ENCODE measurements at places on chromosomes 3 and 15.

- DNase-seq = no peak
These were observed 54.8 kb upstream of the LARS2 start for GRCh38 chr3:45333549-45333948.

DNA sequence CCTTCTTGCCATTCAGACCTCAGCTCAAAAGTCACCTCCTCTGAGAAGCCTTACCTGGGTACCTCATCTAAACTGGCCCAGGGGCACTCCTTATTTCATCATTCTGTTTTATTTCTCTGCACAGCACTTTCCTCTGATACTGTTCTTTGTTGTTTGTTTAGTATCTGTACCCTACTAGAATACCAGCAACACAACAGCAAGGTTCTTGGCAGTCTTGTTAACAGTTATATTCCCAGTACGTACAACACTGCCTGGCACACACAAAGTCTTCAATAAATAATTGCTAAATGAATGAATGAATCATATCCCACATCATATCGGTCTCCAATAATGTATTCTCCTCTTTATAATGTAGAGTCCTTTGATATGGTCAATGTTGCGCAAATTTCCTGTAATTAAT, 188.1 kb downstream of the FOXP1 start:
- DNase-seq = no peak

DNA sequence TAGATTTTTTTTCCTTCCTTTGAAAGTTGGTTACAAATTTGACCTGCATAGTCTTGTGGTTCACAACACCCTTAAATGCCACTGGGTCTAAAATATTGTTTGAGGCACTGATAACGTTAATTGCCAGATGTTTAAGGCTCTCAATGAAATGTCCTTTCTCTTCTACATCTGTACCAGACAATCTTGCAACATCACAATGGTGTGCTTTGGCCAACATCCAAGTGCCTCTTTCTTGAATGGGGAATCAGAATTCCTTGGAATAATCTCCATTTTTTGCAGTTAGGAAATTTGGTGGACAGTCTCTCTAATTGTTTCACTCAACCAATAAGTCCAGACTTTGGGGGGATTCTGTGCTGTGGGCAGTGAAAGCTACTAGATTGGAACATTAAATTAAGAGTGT, 26.0 kb upstream of the PEX5L start:
- DNase-seq = no peak

DNA sequence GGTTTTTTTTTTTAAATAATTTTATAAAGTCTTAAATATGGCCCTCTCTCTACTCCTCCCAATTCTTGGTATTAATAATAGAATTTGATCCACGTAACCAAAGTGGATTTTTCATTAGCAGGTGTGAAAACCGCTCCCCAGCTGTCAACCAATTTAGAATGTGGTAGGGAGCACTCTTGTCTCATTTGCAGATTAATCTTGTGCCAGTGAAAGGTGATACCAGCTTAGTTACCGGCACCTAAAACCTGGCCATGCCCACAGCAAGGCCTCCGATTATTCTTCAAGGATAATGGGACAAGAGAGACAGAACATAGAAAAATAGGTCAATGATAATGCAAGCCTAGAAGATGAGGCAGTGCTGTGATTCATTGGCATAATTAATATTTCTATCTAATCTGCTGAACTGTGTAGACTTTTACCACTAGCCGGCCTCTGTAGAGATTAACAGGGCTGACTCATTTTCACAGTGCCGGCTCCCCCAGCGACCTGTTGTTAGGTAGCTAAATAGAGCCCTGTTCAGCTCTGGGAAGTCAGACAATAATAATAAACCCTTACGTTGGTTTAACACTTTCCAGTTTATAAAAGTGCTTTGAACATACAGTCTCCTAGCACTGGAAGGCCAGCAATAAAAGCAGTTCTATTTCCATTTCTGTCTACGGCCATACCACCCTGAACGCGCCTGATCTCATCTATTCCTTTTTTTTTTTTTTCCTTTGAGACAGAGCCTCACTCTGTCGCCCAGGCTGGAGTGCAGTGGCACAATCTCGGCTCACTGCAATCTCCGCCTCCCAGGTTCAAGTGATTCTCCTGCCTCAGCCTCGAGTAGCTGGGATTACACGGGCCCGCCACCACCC, 102.9 kb downstream of the SHQ1 start:
- DNase-seq = no peak

DNA sequence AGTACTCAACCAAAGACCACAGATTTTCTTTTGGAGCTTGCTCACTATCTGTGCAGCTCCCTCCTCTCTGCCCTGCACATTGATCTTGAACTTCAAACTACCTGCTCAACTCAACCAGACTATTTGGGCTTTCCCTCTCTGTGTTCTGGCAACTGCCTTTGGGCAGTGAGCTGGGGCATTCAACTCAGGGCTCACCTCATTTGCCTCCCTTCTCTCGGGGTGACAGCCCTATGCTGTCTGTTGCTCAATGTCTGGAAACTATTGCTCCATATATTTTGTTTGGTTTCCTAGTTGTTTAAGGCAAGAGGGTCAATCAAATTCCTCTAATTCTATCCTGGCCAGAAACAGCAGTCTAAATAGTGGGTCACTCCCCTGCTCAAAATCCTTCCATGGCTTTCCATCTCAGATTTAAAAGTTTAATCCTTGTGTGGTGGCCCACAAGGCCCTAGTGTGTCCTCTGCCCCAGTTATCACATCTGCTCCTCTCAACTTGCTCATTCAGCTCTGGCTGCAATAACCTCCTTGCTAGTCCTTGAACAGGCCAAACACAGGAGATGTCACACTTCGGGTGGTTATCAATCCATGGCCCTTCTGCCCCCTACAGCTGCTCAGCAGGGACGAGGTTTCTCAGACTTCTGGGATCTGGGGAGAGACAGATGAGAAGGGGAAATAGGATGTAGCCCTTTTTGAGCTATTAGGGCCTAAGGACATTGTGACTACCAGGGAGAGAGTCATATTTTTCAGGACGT, 67.8 kb downstream of the SNRK start:
- no peak for DNase-seq

DNA sequence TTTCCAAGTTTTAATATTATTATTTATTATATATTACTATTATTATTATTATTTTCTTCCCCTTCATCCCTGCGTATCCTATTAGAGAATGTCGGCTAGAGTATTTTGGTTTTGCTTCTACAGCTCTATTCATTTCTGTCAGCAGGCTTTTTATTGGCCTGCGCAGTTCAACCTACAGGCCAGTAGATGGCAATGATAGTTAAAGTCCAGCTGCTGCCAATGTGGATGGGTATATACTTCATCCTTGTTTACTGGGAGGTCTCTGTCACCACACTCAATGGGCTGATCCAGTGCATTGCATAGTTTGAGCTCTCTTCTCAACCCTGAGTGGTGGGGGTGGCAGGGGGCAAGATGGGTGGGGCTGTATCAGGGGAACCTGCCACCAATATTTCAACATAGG, 799.8 kb downstream of the NSUN3 start:
- DNase-seq = peak; percentile 4

- DNase-seq = no peak
These were observed 55.0 kb downstream of the CLASP2 start for GRCh38 chr3:33663042-33663441.

- no peak for DNase-seq
These were observed 19.1 kb upstream of the PAQR5 start for GRCh38 chr15:69279636-69280035.

DNA sequence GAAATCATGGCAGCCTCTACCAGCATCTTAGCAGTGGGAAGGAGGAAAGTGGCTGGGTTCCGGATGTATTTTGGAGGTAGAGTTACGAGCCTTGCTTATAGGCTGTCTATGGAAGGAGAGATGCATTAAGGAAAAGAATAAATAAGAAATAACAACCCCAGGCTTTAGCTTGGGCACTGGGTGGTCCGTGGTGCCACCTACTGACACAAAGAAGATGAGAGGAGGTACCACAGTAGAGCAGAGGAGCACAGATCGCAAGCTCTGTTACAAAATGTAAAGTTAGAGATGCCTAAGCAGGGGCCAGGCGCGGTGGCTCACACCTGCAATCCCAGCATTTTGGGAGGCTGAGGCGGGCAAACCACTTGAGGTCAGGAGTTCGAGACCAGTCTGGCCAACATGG, 74.8 kb downstream of the TMEM39A start:
- peak; percentile 10 for DNase-seq

DNA sequence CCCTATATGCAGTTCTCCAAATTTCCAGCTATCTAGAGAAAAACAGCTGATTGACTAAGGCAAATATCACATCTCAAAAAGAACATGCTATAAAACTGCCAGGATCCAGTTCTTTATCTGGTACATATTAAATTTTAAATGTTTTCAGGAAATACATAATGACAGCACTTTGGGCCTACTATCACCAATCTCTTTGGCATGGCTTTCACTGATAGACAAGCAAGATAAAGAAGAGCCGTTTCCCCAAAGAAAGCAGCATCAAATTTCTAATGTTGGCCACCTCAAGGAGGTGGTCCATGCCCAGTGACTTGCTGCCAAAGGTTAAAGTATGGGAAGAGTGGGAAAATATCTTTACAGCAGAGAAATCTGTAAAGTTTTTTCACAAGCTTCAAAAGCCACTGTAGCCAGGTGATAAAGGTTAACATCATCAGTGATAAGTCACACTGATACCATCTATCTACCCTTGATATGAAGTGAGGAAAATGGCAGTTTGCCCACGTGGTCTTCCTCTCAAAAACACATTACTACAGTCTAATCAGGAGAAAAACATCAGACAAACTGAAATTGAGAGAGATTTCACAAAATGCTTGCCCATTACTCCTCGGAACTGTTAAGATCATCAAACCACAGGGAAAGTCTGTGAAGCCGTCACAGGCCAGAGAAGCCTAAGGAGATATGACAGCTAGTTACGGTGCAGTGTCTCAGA, 46.4 kb upstream of the C15orf61 start:
- DNase-seq = no peak

GRCh38 chr15:85407421-85408269, 27.2 kb downstream of the AKAP13 start:
- peak; percentile 80 for DNase-seq

GRCh38 chr3:115974940-115975339, 351.6 kb downstream of the GAP43 start:
- DNase-seq = no peak

DNA sequence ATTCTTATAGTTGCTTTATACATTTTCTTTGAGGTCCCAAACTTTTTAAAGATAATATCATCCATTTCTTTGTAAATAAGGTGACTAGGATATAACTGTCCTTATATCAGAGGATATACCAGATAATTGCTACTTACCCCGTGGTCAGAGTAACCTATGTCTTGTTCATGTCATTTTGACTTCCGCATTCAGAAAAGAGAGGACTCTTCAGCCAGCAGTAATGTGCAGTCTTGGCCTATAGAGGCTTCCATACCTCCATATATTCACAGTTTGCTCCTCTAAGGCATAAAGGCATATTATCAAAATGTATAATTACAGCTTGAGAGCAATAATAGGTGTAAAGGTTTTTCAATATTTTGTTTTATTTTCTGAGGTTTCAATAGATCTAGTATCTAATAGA, 38.5 kb downstream of the EPHA6 start:
- no peak for DNase-seq

- no peak for DNase-seq
These were observed 153.5 kb upstream of the GOLIM4 start for GRCh38 chr3:168249205-168249549.

DNA sequence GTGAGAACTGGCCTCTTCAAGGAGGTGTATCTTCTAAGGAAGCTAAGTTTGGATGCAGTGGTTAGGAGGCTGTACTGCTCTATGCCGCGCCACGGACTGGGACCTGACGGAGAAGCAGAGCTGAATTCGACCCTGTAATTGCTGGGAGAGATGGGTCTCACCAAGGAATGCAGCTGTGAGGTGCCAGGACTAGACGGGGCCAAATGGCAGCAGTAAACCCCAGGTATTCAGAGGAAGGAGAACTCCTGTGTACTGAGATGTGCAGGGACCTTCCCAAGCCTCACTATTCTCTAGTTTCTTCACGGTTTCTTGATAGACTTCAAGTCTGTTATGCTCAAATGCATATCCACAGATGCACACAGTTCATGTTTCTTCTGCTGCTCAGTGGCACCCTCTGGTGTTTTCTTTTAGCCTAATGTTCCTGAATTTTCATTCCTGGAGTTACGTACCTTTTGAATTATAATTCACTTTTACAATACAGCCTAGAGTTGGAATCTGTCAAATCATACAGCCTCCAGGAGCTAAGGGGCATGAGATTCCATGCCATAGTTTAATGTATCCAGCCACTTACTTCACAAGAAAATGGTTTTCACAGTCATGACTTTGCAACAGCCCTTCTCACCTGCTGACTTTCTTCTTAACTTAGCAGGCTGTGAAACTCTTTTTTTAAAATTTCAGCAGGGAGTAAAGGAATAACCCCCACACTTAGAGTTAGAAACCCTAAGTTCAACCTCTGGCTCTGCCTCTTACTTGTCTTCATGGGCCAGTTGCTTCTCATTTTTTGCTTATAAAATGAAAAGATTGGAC, 61.8 kb downstream of the GLDN start:
- DNase-seq = no peak

GRCh38 chr3:112656043-112656442, 15.1 kb upstream of the CCDC80 start:
- DNase-seq = no peak

DNA sequence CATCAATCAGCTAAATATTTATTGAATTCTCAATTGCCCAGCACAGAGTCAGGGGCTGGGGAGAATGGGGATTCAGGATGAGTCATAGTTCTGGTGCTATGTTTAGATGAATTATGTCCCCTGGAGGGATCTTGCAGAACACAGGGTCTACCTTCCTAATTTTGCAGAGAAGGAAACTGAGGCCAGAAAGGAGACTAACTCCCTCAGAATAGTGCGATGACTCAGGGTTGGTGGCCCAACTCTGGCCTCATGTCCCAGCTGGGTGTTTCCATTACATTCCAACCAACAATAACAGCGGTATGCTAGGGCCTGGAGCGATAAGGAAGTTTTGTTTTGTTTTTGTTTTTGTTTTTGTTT, 270.9 kb downstream of the TLE3 start:
- DNase-seq = no peak

DNA sequence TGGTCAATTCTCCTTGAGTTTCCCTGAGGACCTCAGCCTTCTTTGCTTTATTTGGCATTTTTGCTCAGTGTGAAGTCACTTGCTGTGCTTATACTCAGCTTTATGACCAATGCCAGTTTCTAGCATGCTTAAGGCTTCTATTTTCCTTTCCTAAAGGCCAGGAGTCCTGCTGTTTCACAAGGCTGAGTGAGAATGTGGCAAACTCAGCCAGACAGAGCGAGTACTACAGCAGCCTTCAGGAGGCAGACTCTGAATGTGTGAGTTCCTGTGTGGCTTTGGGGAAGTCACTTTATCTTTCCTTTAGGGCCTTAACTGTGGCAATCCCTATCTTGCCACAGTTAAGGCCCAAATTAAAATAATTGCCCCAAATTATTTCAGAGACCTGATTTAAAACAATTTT, 213.2 kb upstream of the MRPL3 start:
- no peak for DNase-seq

DNA sequence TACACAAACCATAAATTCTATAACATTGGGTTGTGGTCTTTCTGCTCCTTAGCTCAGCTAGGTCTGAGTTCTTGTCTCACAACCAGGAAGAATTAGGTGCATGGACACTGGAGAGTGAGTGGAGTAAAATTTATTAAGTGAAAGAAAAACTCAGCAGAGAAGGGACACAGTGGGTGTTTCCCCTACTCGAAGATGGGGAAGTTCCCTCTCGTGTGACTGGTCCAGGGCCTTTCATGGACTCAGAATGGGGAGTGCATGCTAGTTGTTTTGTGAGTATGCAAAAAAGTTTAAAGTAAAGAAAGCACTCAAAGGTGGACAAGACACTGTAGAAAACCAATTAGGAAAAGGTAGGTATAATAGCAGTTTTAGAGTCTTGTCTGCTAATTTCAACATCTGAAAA, 215.5 kb upstream of the RORA start:
- DNase-seq = no peak
